ENCODE measurements at places on chromosomes 3 and 15. TPM values are rescaled to one million over a fixed set of nuclear protein-coding genes. Genes with fewer than 3 reads are reported as not detected.

GRCh38 chr3:71504250-71505036 lies 79.1 kb downstream of the FOXP1 start:
- DNase-seq, result no peak
- no peaks in the 10 kb centered on the region for H3K27me3 ChIP-seq
- H3K27ac ChIP-seq, result no peak overlapping the region
- no peaks in the 10 kb centered on the region for H3K36me3 ChIP-seq

Gene GABPB1
- total RNA-seq, result 37.8 TPM

GRCh38 chr3:72128921-72129320 lies 344.0 kb upstream of the PROK2 start:
- no peak overlapping the region for H3K27ac ChIP-seq
- H3K4me3 ChIP-seq, result no peak overlapping the region
- no peaks in the 10 kb centered on the region for H3K36me3 ChIP-seq
- H3K27me3 ChIP-seq, result peaks cover 8% of the 10 kb centered on the region
- H3K4me1 ChIP-seq, result no peaks in the 10 kb centered on the region
- no peak for DNase-seq

GRCh38 chr3:183185696-183186095 lies 23.2 kb upstream of the LAMP3 start:
- H3K4me1 ChIP-seq, result no peaks in the 10 kb centered on the region
- H3K4me3 ChIP-seq, result no peak overlapping the region
- no peaks in the 10 kb centered on the region for H3K36me3 ChIP-seq
- H3K27me3 ChIP-seq, result peaks cover 6% of the 10 kb centered on the region
- no peak for DNase-seq

DNA sequence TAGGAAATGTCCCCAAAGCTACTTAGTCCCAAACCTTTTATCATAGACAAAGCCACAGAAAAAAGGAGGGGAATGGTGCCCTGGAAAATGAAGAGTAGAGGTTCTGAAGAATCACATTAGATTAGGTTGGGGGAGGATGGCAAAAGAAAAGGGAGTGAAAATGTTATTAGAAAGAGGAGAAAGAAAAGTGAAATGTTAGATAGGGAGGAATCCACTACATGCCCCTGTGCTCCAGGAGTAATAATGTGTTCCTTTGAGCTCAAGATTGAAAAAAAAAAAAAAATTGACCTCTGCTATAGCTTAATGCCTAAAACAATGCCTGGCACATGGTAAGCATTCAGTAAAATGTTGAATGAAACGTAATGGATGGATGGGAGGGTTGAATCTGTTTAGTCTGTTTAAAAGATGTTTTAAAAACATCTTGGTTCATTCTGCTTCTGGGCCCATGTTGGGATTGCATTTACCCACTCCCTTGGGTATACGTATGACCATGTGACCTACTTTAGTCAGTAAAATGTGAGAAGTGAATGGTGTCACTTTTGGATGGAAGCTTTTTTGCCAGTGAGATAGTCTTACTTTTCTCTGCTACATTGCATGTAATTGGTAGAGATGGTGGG lies 19.0 kb downstream of the MAPK6 start:
- H3K4me1 ChIP-seq, result peaks cover 49% of the 10 kb centered on the region
- peak overlapping the region; percentile 64 for H3K27ac ChIP-seq
- H3K4me3 ChIP-seq, result no peak overlapping the region
- peaks cover 18% of the 10 kb centered on the region for H3K36me3 ChIP-seq

DNA sequence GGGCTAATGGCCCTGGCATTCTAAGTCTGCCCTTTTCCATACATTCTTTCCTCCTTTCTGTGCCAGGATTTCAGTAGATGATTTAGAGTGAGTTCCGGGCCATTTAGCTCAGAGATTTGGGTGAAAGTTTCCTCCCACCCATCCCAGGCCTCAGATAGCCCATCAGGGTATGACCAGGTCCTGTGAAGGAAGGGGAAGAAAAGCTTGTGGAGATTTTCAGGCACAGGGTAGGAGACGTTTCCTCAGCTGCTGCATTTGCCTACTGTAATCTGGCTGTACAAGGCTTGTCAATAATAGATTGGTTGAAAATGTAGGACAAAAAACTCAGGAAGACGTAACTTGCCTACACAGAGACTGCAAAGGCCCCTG lies 63.2 kb upstream of the BCL6 start:
- H3K27ac ChIP-seq, result no peak overlapping the region
- no peaks in the 10 kb centered on the region for H3K36me3 ChIP-seq
- no peak for DNase-seq
- H3K4me3 ChIP-seq, result no peak overlapping the region
- peaks cover 3% of the 10 kb centered on the region for H3K27me3 ChIP-seq

- H3K27me3 ChIP-seq, result no peaks in the 10 kb centered on the region
- no peak for DNase-seq
- no peaks in the 10 kb centered on the region for H3K4me1 ChIP-seq
- H3K27ac ChIP-seq, result no peak overlapping the region
Measured at GRCh38 chr15:89958107-89958805, 42.9 kb upstream of the ZNF710 start.

DNA sequence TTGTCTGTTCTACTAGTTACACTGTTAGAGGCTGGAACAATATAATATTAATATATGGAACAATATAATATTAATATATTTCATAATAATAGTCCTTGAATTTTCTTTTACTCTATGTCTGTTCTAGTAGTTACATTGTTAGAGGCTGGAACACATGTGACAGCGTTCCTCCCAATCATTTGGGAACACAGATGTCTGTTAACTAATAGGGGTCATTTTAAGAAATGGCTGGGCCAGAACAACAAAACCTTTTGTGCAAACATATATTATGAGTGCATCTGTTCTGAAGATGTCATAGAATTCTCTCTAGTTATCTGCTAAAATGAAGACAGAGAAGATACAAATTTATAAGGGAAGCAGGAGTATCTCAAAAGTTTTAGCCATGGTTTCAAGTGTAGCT lies 114.0 kb upstream of the PDZRN3 start:
- H3K27me3 ChIP-seq, result no peaks in the 10 kb centered on the region
- no peak for DNase-seq
- peaks cover 4% of the 10 kb centered on the region for H3K4me1 ChIP-seq
- no peaks in the 10 kb centered on the region for H3K36me3 ChIP-seq
- H3K27ac ChIP-seq, result no peak overlapping the region
- no peak overlapping the region for H3K4me3 ChIP-seq

Gene BSN
- total RNA-seq, result 6.5 TPM

Gene GNAT1
- total RNA-seq, result not detected

DNA sequence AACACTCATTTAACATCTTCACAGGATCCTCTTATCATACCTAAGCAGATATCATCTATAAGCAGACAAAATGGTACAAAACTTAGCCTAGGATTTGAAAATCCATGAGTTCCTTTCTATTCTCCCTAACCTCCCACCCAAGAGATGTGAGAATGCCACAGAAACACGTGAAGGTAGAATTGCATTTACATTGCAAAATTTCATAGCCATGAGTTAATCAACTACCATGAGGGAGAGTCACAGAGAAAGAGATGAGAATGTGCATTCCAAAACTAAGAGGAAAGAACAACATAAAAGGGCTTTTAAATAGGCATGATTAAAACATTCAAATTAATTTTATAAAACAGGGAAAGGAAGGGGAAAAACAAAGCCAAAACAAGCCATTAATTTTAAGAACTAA lies 806.2 kb downstream of the NTRK3 start:
- H3K36me3 ChIP-seq, result no peaks in the 10 kb centered on the region
- no peaks in the 10 kb centered on the region for H3K4me1 ChIP-seq
- no peak overlapping the region for H3K4me3 ChIP-seq
- no peak overlapping the region for H3K27ac ChIP-seq

GRCh38 chr15:90266485-90266884 lies 1.0 kb downstream of the NGRN start:
- H3K4me1 ChIP-seq, result peaks cover 67% of the 10 kb centered on the region
- peaks cover 8% of the 10 kb centered on the region for H3K36me3 ChIP-seq
- peak overlapping the region; percentile 83 for H3K27ac ChIP-seq
- H3K4me3 ChIP-seq, result peak overlapping the region; percentile 93

- no peaks in the 10 kb centered on the region for H3K36me3 ChIP-seq
- peak overlapping the region; percentile 21 for H3K4me3 ChIP-seq
- H3K27me3 ChIP-seq, result peaks cover 11% of the 10 kb centered on the region
- no peak for DNase-seq
- peak overlapping the region; percentile 54 for H3K27ac ChIP-seq
- peaks cover 50% of the 10 kb centered on the region for H3K4me1 ChIP-seq
Measured at GRCh38 chr15:74179101-74179841, 5.8 kb downstream of the ISLR start.

Gene NT5DC2
- total RNA-seq, result 389 TPM

GRCh38 chr15:61186905-61187741 lies 42.0 kb downstream of the RORA start:
- DNase-seq, result no peak
- no peak overlapping the region for H3K4me3 ChIP-seq
- H3K4me1 ChIP-seq, result no peaks in the 10 kb centered on the region
- no peak overlapping the region for H3K27ac ChIP-seq
- H3K36me3 ChIP-seq, result peaks cover 5% of the 10 kb centered on the region

GRCh38 chr3:170178651-170179050 lies 2.9 kb downstream of the PHC3 start:
- peaks cover 27% of the 10 kb centered on the region for H3K4me1 ChIP-seq
- H3K4me3 ChIP-seq, result peak overlapping the region; percentile 68
- H3K27ac ChIP-seq, result no peak overlapping the region
- no peak for DNase-seq

GRCh38 chr3:197475997-197476525 lies 79.7 kb downstream of the BDH1 start:
- peak overlapping the region; percentile 22 for H3K27ac ChIP-seq
- no peak overlapping the region for H3K4me3 ChIP-seq
- no peak for DNase-seq
- H3K27me3 ChIP-seq, result no peaks in the 10 kb centered on the region
- H3K4me1 ChIP-seq, result peaks cover 38% of the 10 kb centered on the region

DNA sequence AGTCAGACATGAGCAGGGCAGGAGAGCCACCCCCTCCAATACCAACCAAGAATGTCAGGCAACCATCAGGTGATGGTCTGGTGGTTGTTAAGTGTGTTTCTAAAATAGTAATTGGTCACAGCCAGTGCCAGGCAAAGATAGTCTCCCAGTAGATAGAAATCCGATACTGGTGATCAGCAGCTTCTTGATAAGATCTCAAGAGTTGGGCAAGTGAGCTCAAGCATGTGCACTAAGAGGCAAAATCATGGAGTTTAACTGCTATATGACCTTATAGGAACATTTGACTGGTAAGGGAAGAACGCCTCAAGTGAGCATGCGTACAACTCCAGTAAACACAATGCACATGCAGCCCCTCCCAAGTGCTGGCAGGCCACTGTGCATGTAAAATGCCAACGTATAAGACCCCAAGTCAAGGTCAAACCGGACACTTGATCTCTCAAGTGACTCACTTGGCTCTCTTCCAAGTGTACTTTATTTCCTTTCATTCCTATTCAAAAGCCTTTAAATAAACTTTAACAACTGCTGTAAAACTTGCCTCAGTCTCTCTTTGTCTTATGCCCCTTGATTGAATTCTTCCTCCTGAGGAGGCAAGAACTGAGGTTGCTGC lies 36.0 kb upstream of the CBLB start:
- no peaks in the 10 kb centered on the region for H3K4me1 ChIP-seq
- no peak overlapping the region for H3K27ac ChIP-seq
- no peaks in the 10 kb centered on the region for H3K36me3 ChIP-seq
- H3K4me3 ChIP-seq, result no peak overlapping the region
- no peak for DNase-seq

DNA sequence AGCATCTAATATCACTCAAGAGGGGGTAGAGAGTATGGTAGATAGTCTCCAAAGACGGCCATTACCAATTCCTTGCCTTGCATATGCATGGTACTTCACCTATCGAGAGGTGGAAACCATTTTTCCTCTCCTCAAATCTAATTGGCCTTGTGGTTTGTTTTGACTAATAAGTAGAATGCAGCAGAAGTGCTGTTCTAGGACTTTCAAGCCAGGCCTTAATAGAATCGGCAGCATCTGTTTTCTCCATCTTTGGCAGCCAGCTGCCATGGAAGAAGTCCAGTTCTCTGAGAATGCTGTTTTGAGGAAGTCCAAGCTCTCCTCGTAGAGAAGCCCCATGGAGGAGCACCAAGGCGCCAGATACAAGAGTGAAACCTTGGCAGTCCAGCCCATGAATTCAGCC lies 59.1 kb upstream of the RASGRP1 start:
- DNase-seq, result no peak
- no peak overlapping the region for H3K27ac ChIP-seq
- peaks cover 14% of the 10 kb centered on the region for H3K4me1 ChIP-seq
- no peak overlapping the region for H3K4me3 ChIP-seq

Data from neural crest cell (in vitro differentiated cells).